ENCODE measurements at places on chromosomes 1 and 21.

DNA sequence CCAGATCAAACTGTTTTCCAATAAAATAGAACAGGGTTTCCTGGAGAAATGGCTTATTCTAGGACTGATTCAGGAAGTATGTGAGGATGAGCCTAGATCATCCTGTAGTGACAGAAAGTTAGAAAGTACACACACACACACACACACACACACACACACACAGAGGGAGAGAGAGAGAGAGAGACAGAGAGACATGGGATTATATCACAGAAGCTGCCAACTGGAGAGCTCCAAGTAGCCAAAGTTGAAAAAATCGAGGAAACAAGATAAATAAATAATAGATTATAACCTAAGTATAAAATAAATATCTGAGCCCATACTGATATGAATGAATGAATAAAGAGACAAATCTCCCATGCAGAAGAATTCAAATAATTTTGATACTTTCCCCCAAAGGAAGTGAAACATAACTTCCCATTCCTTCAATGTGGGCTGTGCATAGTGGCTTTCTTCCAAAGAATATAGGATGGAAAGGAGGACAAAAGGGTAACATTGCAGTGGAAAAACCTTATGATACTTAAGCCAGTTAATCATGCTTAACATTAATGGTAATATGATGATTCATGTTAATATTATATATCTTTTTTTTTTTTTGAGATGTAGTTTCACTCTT is 171.6 kb downstream of the NTPCR start:
- DNase-seq = no peak

- no peak for DNase-seq
Observed at GRCh38 chr1:193102662-193103061, 2.6 kb downstream of the GLRX2 start.

- no peak for DNase-seq
Observed at GRCh38 chr1:93617670-93618499, 63.8 kb downstream of the BCAR3 start.

- DNase-seq = no peak
Observed at GRCh38 chr1:230291731-230292620, 134.2 kb downstream of the PGBD5 start.

GRCh38 chr21:28944296-28944695 is 48.4 kb downstream of the LTN1 start:
- no peak for DNase-seq

- DNase-seq = no peak
Observed at GRCh38 chr1:200474633-200475032, 64.8 kb upstream of the ZNF281 start.
